NCI-H510A treated with DMSO at 0.1 percent for 48 hours (cell line): ENCODE measurements at places on chromosomes 7 and 10.

DNA sequence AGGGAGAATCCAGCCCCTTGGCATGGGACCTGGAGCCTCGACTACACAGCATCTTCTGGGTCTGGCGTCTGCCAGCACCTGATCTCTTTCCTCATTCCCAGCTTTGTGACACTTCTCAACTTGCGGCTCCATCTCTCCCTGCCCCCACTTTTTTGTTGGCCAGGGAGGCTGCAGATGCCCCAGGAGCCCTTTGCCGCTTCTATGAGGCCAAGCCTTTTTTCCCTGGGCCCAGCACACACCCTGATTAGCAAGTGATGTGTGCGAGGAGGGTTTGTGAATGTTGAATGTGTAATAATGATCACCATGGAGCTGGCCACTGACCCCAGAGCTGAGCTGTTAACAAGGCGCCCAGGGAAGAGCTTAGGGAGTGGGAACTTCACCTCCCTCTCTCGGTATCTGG lies 4.4 kb downstream of the EVX1 start:
- no peak for DNase-seq

DNA sequence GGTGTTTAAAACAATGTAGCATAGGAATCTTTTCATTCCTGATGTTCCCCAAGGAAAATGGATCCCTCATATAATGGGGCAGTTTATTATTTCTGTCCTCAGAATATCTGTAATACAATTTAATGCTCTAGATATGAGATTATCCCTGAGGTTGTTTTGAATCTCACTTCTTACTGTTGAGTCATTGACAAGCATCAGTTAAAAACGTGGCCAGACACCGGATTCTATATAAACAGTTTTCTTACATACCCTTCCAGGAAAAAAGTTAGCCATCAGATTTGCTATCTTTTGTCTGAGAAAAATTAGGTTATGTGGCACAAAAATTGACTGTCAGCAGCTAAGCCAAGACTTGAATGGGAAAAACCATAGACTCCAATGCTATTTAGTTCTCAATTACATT lies 539.8 kb upstream of the CELF2 start:
- no peak for DNase-seq

- DNase-seq = no peak
Measured at GRCh38 chr7:155305231-155305904, 7.7 kb downstream of the INSIG1 start.

- no peak for DNase-seq
Measured at GRCh38 chr7:14016950-14017349, 27.5 kb upstream of the ETV1 start.

- no peak for DNase-seq
Measured at GRCh38 chr10:97718178-97718577, 4.6 kb downstream of the MARVELD1 start.

DNA sequence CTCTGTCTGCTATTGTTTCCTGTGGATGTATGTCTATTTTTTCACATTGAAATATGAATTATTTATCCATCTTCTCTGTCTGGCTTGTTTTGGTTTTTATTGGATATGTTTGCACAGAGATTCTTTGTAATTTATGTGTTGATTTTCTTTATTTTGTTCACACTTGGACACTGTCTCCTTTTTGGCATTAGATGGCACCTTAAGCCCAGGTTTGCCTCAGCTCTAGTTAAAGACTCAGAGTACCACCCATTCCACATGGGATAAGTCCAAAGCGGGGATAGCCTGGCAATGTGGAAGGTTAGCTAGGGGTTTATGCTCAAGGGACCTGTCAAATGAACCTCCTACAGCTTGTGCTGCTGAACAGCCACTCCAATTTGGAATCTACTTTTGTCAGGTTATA lies 14.1 kb downstream of the FEZF1 start:
- no peak for DNase-seq

DNA sequence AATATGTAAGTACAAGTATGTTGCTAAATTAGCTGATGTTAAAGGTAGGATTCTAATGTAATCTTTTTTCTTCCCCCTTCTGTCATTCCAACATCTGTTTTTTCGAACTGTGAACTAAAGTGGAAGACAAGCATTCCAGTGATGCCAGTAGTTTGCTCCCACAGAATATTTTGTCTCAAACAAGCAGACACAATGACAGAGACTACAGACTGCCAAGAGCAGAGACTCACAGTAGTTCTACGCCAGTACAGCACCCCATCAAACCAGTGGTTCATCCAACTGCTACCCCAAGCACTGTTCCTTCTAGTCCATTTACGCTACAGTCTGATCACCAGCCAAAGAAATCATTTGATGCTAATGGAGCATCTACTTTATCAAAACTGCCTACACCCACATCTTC lies 62.7 kb downstream of the WAC start:
- DNase-seq = no peak

DNA sequence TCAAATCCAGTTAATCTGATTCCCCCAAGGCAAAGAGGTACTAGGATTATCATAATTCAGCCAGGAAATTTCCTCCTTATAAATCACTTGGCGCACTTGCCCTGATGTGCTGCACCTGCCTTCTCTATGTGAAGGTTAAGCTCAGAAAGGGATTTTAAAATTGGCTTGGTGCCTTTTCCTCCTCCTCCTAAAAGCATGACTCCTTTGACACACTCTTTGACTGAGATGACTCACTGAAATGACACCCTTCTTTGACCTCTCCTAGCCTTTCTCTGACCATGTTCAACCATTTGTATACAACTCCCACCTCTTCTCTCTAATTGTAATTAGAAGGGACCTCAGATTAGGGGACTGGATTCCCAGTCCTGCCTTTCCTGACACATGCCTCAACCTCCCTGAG lies 46.5 kb downstream of the ABLIM1 start:
- DNase-seq = no peak

DNA sequence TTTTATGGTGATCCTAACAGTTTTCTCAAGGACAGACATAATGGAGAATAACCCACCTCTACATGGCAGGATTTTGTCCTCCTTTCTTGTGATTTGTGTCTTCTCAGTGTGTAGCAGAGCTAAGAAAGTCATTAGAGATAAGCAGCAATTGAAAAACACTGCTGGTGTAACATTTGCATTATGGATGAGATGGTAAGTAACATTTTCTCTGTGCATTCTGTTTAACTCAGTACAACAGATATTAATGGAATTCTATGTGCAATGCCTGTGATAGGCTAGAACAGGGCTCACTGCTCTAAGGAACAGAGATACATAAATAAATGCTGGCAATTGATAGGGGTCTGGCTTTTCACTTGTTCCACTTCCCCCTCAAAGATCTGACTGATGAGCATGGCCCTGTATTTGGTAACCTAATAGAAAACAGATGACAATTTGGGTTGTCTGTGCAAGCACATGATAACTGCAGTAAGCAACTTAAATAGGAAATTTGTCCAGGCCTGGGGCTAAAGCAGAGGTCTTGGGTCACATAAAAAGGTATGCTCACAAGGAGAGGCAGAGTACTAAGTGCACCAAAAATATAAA lies 560.3 kb upstream of the POM121L12 start:
- DNase-seq = no peak

DNA sequence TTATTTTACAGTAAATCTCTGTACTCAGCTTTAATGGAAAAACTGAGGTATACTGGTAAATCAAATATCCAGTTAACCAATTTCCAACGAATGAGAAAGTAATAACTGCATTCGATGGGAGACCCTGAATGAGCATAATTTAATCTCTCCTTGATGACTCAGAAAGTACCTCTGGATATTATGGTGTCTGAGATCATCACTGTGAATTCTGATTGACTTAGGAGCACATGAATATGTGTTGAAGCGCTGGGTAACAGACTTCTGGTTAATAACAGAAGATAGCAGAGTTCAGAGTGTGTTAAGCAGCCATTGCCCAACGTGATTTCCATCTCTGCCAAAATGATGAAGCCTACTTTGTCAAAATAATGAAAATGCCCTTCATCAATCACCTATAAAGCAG lies 116.6 kb downstream of the NRP1 start:
- DNase-seq = no peak

DNA sequence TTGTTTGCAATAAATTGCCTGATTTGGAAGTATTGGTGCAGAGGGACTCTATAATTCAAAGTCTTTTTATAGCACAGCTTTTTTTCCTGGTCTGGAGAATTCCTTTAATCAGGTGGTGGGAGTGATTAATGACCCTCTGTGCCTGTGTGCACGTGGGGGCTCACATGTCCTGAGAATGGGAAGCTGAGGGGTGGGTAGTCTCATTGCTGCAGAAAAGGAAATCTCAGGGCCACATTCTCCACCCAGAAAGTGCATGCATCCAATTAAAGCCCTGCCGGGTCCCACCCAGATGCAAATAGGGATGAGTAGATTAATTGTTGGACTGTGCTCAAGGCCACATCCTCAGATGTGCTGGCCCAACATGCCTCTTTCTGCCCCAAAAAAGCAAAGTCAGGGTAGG lies 324.7 kb downstream of the CXCL12 start:
- DNase-seq = no peak

GRCh38 chr7:68613405-68613804 lies 984.9 kb upstream of the AUTS2 start:
- peak; percentile 13 for DNase-seq

GRCh38 chr10:1610986-1611770 lies 126.1 kb downstream of the ADARB2 start:
- no peak for DNase-seq

- DNase-seq = no peak
Measured at GRCh38 chr10:59212301-59212798, 35.9 kb downstream of the PHYHIPL start.

GRCh38 chr10:75400163-75400770 lies 1.3 kb downstream of the ZNF503 start:
- DNase-seq = peak; percentile 59

GRCh38 chr7:158409120-158409519 lies 178.5 kb downstream of the PTPRN2 start:
- DNase-seq = no peak

DNA sequence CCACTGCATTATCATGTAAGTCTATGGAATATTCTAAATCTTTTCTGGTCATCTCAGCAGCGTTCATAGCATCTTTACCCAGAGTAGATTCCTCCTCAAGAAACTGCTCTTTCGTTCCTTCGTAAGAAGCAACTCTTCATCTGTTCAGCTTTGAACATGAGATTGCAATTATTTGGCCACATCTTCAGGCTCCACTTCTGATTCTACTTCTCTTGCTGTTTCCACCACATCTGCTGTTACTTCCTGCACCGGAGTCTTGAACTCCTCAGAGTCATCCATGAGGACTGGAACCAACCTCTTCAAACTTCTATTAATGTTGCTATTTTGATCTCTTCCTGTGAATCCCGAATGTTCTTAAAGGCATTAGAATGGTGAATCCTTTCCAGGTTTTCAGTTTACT lies 12.7 kb downstream of the CHST12 start:
- no peak for DNase-seq

DNA sequence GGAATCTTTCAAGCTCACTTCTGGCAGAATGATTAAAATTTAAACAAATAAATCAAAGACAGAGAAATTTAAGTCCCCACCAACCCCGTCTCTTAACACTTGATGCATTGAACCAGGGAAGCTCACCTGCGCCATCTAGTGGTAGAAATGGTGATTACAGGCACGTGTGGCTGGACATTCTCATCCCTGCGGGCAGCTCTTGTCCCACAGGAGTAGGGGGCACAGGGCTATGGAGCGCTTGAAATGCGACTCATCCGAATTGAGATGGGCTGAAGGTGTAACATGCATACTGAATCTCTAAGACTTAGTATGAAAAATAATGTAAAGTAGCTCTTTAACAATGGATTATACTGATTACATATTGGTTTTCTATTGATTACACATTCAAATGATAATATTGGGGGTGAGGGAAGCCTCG lies 24.8 kb upstream of the SLIT1 start:
- peak; percentile 83 for DNase-seq

DNA sequence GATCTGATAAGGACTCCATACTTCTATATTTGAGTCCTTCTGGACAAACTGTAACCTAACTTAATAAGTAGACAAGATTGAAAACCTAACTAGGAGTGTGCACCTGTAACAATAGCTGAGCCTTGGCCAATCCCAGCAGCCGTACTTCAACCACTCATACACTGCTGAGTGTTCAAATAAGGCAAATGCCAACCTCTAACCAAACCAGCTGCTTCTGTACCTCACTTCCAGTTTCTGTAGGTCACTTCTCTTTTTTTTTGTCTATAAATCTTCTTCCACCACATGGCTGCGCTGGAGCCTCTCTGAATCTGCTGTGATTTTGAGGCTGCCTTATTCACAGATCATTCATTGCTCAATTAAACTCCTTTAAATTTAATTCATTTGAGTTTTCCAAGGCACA lies 753.2 kb downstream of the DNAJB9 start:
- no peak for DNase-seq

DNA sequence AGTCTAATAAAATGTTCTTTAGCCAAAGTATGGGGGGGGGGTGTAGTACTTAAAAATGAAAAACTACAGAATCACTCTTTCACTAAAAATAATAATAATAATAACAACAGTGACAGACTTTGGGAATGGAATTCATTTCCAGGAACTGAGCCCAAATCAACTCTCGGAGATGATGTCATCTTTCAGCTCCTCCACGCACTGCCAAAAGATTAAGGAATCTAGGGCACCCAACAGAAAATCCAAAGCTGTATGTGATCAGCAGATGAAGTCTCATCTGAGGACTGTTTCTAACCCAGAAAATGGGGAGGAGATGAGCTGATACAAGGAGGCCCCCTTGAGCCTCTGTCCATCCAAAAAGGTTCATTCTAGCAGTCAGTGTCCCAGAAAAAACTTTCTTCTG lies 54.5 kb downstream of the GRB10 start:
- no peak for DNase-seq
